Left hindlimb (tissue), 1 donor: ENCODE measurements at places on chromosomes 1 and 21.

DNA sequence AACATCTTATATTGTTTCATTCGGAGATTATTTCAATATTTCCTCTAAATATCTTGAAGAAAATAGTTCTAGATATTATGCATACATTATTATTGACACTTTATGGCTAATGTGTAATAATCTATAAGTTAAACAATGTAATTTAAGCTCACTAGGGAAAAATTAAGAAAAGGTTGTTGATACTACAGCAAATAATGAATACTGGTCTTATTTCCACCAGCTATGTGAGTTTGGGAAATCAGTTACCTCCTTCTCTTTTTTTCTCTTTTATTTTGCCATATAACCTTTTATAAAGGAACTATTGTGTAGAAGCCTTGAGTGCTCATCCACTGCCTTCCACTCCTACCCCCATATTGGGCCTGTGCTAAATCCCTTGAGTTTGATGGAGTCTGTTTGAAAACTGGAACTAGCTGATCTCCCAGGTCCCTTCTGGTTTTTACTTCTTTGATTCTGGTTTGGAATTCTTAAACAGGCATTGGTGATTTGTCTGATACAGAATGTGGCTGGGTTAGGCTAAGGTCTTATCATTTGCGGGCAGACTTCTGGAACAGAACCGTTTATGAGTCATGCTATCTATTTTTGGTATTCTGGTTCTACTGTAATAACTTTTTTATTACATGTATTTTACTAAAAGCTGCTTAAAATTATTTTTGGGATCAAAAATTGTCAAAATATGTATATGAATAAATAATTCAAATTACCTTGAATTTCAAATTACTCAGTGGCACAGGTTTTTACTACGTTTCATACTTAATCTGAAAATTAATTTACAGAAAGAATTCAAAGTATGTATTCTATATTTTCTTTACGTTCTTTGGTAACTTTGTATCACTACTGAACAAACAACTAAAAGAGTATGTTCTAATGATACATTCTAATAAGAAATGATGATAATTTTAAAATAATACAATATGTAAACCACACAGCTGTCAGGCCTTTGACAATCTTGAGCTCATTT, 5.0 kb upstream of the CDC14A start:
- DNase-seq: no peak

GRCh38 chr1:216779686-216780085, 56.5 kb upstream of the ESRRG start:
- no peak for DNase-seq

DNA sequence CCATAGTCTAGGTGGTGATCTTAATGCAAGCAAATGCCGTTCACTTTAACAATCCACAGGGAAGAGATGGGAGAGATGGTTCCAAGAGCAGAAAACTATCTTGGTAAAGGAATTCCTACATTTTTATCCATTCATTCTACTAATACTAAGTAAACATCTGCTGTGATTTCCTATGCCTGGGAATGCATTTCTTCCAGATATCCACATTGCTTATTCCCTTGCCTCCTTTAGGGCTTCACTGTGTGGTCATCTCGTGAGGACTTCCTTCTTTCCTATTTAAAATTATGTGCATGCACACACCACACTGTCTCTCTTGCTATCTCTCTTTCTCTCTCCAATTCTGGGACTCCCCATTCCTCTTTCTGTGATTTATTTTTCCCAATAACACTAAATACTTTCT, 199.0 kb upstream of the C1orf105 start:
- DNase-seq: no peak

DNA sequence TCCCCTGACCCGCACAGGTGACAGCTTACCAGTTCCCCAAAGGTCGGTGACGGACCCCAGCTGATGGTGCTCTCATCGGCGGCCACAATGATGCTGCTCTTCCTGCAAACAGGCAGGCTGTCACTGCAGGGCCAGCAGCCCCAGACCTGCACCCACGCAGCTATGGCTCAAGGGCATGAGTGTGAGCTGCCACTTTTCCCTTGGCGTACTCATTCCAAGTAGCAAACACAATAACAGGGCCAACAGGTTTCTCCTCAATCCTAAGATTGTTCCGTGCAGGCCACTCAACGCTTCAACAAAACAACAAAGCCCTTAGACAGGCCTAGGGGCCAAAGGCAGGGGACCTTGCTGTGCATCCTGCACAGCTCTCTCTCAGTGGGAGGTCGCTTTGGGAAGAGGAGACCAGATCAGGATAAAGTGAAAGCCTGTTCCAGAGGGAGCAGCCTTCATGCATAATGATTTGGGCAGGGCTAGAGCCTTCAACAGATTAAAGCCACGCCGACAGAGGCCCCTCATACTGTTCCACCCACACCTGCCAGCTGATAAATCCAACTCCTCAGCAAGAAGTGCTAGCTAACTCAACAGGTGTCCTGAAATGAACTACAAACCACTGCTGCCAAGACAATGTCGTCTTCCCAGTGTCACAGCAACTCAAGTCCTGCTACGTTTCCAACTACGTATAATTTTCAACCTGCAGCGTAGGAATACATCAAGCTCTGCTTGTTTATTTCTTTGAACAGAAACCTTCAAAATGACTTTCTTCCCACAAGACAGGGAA, 27.2 kb downstream of the RCC2 start:
- no peak for DNase-seq

GRCh38 chr1:6007318-6008083, 15.3 kb upstream of the NPHP4 start:
- DNase-seq: no peak

- no peak for DNase-seq
Measured at GRCh38 chr1:181711820-181712219, 228.5 kb downstream of the CACNA1E start.

GRCh38 chr1:41878911-41879310, 39.8 kb downstream of the HIVEP3 start:
- DNase-seq: no peak
